Caki2 (cell line): ENCODE measurements at places on chromosomes 4 and X. TPM values are rescaled to one million over a fixed set of nuclear protein-coding genes. Genes with fewer than 3 reads are reported as not detected.

ADGRA3 gene
- total RNA-seq, result 31.4 and 43.5 TPM in 2 replicates

FRMPD4 gene
- under 0.01 TPM in 1 of 2 replicates, not detected in the other for total RNA-seq

BRCC3 gene
- 3.5 and 9.1 TPM in 2 replicates for total RNA-seq

CYSLTR1 gene
- total RNA-seq, result not detected in 2 replicates

NPFFR2 gene
- total RNA-seq, result not detected in 2 replicates

- DNase-seq, result no peak
Observed at GRCh38 chrX:45903781-45904201, 641.4 kb downstream of the ZNF674 start.

- DNase-seq, result no peak
Observed at GRCh38 chr4:152309418-152309817, 226.5 kb downstream of the FBXW7 start.

DNA sequence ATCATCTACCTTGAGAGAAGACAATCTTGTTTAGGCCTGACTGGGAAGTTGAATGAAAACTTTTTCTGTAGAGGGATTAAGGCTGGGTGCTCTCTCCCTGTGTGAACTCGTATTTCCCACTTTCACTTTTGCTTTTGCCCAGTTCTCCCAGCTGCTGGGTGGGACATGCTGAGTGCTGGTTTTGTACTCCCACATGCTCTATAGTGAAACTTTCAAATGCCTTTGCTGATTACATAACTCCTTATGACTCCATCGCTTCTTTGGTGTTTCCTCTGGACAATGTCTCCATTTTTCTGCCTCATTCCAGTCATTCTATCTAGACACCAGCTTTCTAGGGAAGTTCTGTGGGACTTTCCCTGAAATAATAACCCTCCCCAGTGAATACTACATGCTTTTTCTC is 100.5 kb downstream of the CLNK start:
- DNase-seq, result peak; percentile 9

- DNase-seq, result peak; percentile 38
Observed at GRCh38 chrX:71178908-71179307, 34.3 kb downstream of the NLGN3 start.

GRCh38 chr4:104860238-104861123 is 286.2 kb upstream of the TET2 start:
- DNase-seq, result peak; percentile 56

DNA sequence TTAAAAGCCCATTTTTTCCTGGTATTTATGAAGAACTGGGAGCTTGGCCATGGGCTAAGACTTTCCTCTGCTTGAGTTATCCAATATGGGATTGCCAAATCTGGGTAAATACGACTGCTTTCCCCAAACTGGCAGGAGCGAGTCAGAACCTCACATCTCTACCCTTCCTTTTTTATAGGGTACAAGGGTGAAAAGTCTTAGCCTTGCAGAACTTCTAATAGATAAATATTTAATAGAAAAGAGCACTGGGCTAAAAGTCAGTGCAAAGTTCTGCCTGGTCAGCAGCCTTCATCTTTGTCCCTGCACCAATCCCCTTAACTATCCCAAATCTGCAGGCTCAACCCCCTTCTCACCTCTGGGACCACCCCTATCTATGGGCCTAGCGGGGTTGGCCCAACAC is 61.6 kb upstream of the ACSL1 start:
- DNase-seq, result no peak

DNA sequence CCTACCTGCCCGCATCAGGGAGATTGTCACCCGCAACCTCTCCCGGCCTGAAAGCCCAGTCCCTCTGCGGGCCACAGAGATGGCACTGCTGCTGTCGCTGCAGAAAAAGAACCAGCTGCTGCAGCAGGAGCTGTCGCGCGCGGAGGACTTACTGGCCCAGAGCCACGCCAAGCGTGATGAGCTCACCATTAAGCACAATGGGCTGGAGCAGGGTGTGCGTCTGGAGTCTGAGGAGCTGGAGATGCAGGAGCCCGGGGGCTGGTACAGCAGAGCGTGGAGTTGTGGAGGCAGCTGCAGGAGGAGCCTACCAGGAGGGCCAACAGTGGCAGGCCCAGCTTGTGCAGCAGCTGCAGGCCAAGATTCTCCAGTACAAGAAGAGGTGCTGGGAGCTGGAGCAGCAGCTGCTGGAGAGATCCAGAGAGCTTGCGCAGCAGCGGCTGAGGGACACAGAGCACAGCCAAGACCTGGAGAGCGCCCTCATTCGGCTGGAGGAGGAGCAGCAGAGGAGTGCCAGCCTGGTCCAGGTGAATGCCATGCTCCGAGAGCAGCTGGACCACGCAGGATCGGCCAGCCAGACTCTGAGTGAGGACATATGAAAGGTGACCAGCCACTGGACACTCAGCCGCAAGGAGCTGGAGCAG is 11.3 kb downstream of the SMIM10L2A start:
- DNase-seq, result no peak

DNA sequence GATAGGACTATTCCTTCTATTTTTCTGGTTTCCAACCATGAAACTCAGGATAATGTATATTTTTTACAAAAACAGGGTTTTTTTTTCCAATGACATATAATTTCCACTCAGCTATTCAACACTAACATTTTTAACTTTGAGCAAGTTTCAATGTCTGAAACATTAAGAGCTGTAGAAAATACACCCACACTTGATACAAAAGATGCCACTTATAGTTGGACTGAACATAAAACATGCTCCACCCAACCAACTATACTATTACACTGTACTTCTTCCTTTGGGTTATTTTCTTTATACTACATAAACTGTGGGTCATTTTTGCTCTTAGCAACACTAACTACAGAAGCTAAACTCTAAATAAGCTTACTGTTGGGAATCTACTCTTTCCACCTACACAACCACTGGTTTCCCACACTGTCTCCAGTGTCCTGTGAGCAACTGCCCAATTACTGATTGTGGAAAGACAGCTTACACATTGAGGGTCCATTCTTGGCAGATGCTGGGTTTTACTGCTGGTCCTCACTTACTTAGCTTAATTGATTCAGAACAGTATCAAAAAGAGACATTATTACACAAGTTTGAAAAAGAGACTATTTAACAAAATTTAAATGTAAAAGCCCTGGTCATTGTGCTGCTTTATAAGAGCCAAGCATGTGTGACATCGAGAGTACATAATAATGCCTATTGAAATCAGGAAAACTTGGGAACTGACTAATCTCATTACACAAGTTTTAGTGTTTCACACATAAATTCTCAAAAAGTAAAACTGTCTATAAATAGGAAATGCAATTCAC is 6.3 kb downstream of the AMMECR1 start:
- DNase-seq, result no peak

GRCh38 chr4:101972791-101973190 is 182.3 kb downstream of the BANK1 start:
- DNase-seq, result no peak

- no peak for DNase-seq
Observed at GRCh38 chrX:111098874-111099273, 2.9 kb downstream of the PAK3 start.
